H1 (cell line): ENCODE measurements at places on chromosomes 12 and 14. TPM values are rescaled to one million over a fixed set of nuclear protein-coding genes. Genes with fewer than 3 reads are reported as not detected.

The KRT4 gene
- polyA plus RNA-seq: 0.06 TPM in 1 of 2 replicates, not detected in the other

DNA sequence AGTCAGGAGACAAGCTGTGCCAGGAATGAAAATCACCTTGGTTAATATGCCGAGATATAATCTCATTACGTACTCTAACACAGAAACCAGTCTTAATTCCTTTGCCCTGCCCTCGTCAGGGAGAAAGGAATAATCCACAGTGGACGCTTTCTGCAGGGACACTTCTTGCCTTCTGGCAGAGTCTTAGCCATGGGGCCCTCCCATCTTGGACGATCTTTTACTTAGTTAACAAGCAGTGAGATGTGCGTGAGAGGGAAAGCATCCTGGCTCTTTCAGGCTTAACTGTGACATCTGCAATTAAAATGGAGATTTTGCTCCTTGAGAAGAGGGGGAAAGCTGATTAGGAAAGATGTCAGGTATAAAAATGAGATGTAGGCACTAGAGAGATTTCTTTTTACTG, 246.4 kb downstream of the TMEM132C start:
- H3K4me3 ChIP-seq: no peak overlapping the region
- DNase-seq: no peak
- no peak overlapping the region for H3K27ac ChIP-seq
- no peaks in the 10 kb centered on the region for H3K36me3 ChIP-seq
- H3K4me1 ChIP-seq: peaks cover 9% of the 10 kb centered on the region

DNA sequence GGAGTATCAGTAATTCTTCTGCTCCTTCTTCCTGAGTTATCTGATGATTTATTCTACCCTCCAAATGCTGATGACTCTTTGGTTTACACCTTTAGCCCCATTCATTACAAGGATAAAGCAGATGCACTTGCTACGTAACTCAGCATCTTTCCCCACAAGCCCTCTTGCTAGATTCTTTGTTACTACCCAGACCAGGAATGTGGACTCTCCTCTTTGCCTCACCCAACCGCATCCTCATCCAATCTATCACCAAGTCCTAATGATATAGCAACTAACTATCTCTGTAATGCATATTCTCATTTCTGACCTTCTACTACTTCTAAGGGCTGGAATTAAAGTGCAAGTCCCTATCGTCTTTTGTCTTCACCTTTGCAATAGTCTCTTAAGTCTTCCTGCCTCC, 9.2 kb downstream of the KRT1 start:
- H3K4me3 ChIP-seq: no peak overlapping the region
- no peaks in the 10 kb centered on the region for H3K27me3 ChIP-seq
- no peak for DNase-seq
- H3K27ac ChIP-seq: no peak overlapping the region
- H3K4me1 ChIP-seq: no peaks in the 10 kb centered on the region
- H3K36me3 ChIP-seq: no peaks in the 10 kb centered on the region

- H3K4me3 ChIP-seq: no peak overlapping the region
- H3K27ac ChIP-seq: no peak overlapping the region
- H3K27me3 ChIP-seq: no peaks in the 10 kb centered on the region
- peaks cover 8% of the 10 kb centered on the region for H3K36me3 ChIP-seq
- peaks cover 3% of the 10 kb centered on the region; the same call in 1 of the 2 replicates for H3K4me1 ChIP-seq
- DNase-seq: no peak
Measured at GRCh38 chr14:24234095-24235005, 1.6 kb downstream of the GMPR2 start.

The CCDC197 gene
- not detected in 2 replicates for polyA plus RNA-seq

GRCh38 chr12:109822951-109823411, 10.2 kb downstream of the TRPV4 start:
- no peaks in the 10 kb centered on the region for H3K36me3 ChIP-seq
- DNase-seq: no peak
- H3K27ac ChIP-seq: no peak overlapping the region
- no peak overlapping the region for H3K4me3 ChIP-seq

The SYT1 gene
- polyA plus RNA-seq: 7.0 and 11.0 TPM in 2 replicates

- no peaks in the 10 kb centered on the region for H3K36me3 ChIP-seq
- H3K4me1 ChIP-seq: no peaks in the 10 kb centered on the region
- no peaks in the 10 kb centered on the region for H3K27me3 ChIP-seq
- no peak for DNase-seq
Measured at GRCh38 chr12:25864306-25865276, 93.9 kb upstream of the RASSF8 start.
